IMR-90 (cell line): ENCODE measurements at places on chromosomes 7 and 10.

DNA sequence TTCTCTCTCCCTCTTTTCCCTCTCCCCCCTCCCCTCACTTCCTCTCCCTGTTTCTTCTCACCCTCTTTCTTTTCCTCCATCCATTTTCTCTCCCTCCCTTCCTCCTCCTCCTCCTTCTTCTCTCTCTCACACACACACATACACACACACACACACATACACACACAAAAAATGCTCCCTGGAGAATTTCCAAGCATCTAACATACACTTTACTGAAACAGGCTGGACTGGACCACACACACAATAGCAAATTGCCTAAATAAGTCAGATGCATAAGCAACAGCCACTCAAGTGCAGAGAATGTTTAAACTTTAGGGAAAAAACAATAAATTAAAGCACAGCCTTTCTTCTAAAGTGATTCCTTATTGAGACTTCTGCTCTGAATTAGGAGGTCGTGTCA, 267.7 kb downstream of the FGFR2 start:
- no peak for DNase-seq

DNA sequence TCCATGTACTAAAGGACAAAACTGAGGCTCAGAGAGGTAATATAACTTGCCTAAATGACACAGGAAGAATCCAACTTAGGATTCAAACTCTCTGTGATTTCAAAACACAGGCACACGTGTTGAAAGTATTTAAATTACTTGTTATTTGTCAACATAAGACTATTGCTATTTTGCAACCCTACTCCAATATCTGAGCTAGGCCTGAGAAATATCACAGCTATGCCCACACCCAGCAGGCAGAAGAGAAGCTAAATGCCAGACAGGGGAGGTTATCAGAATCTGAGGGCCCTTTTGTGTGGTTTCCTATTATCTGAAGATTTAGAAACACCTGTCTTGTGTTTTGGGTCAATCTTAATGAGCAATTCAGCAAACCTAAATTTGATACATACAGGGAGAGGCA, 204.3 kb downstream of the ANK3 start:
- DNase-seq: no peak

DNA sequence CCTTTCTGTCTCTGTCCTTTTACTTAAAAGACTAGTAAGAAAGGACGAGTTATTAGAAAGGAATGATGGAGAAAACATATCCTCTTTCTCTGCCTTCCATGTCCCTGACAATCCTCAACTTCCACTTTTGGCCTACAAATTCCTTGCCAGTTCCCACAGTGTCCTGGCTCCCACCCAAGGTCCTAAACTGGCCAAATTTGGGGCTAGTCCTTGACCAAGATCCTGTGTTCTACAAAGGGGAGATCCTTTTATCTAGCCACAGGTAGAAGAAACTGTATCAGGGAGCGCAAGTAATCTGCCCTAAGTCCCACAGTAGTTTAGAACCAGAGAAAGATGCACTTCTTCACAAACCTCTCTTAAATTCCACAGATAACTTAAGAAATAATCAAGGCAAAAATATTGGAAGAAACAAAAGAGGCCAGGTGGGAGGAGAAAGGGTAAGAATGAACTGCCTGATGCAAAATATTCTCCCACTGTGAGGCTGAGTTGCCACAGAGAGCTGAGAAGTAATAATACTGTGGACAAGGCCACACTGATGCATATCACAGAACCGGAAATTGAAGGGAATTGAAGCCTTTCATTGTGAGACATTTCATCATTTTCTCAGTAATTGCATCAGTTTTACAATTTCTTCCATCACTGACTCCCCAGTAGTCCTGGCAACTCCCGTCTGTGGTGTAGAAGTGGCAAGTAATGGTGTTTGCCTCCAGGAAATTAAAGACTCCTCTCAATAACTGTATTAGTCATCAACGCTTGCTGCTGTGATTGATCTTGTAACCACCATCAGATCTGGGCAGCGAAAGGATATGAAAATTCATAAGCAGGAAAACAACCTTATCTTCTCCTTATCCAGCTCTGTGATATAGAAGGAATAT, 47.2 kb downstream of the DNAJC12 start:
- DNase-seq: peak; percentile 29

GRCh38 chr7:6158424-6159096, 113.9 kb downstream of the CYTH3 start:
- no peak for DNase-seq

DNA sequence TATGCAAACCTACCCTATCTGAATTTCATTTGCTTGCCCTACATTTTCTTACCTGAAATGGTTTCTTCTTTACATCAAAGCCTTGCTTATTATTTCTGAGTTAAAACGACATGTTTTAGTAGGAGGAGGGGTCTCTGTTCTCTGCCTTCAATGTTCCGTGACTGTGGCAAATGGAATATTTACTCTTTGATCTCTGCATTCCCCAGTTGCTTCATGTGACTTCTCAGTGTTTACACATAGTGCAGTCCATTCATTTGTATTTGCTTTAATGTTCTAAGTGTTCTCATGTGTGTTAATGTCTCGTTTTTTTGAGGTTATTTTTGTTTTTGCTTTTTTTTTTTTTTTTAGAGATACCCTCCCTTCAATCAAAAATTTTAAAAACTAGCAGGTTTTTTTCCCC, 75.8 kb downstream of the GNAI1 start:
- DNase-seq: peak; percentile 33

- no peak for DNase-seq
Observed at GRCh38 chr10:29851241-29851640, 208.1 kb downstream of the JCAD start.

GRCh38 chr7:128350708-128351295, 7.1 kb upstream of the RBM28 start:
- no peak for DNase-seq

GRCh38 chr7:65992526-65992925, 10.5 kb upstream of the GUSB start:
- no peak for DNase-seq

DNA sequence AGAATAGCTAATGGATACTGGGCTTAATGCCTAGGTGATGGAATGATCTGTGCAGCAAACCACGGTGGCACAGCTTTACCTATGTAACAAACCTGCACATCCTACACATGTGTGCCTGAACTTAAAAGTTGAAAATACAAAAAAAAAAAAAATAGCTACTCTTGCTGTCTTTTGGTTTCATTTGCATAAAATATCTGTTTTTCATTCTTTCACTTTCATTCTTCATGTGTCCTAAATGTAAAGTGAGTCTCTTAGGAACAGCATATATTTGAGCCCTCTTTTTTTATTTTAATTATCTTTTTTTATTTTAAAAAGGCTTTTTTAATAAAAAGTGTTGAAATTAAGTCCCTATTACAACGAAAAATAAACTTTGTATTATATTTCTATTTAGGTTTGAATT, 836.1 kb upstream of the KCND2 start:
- DNase-seq: no peak

DNA sequence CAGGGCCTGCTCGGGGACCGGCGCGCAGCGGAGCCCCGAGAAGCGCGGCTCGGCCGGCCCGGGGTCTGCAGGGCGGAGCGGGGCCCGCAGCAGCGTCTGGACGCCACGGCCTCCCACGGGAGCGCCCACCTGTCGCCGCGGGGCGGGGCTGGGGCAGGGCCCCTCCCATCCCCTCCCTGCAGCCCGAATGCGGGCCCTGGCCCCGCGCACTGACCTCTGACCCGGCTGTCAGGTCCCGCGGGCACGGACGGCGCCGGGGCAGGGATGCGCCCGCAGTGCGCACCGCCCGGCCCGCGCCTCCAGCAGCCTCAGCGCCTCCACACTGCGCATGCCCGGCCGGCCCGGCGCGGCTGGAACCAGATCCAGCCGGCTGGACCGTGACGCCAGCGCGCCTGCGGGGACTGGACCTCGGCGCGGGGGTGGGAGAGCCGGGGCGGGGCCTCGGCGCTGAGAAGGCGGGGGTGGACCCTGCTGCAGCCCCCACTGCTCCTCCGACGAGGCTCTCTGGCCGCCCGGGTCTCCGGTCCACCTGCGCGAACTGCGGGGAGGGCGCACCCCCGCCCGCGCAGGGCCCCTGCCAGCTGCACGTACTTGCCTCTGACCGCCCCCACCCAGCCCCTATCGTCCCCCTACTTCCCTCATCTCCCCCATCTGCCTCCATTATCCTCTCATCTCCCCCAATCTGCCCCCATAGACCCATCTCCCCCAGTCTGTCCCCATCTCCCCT, 16.1 kb upstream of the GPR146 start:
- DNase-seq: peak; percentile 86

DNA sequence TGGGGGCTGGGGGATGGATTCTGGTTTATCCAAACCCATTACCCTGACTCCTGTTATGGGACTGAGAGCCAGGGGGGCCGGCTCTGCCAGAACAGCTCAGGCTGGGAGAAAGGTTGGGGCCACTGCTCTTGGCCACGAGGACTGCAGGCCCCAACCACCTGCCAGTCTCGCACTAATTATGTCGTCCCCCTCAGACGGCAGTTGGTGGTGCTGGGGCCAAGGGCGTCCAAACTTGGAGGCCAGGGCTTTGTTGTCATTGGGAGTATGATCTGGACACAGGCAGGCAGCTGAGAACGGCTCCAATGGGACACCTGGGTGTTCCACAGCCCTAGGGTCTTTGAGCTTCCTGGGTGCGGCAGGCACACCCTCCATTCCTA, 34.7 kb downstream of the DRGX start:
- no peak for DNase-seq

GRCh38 chr10:24287559-24288195, 78.7 kb downstream of the KIAA1217 start:
- DNase-seq: no peak

DNA sequence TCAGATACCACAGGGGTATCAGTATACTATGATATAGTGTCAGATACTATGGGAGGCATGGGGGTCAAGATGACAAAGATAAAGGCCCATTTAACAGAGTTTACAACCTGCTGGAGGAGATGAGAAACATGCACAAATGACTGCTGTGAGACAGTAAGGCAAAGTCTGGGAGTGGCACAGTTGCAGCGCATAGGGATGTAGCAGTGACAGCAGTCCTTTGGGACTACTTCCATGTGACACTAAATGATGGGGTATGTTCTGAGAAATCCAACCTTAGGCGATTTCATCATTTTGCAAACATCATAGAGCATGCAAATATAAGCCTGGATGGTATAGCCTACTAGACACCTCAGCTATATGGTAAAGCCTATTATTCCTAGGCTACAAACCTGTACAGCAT, 56.8 kb downstream of the CDK1 start:
- no peak for DNase-seq

GRCh38 chr10:91613411-91614187, 19.3 kb downstream of the PPP1R3C start:
- peak; percentile 98 for DNase-seq

DNA sequence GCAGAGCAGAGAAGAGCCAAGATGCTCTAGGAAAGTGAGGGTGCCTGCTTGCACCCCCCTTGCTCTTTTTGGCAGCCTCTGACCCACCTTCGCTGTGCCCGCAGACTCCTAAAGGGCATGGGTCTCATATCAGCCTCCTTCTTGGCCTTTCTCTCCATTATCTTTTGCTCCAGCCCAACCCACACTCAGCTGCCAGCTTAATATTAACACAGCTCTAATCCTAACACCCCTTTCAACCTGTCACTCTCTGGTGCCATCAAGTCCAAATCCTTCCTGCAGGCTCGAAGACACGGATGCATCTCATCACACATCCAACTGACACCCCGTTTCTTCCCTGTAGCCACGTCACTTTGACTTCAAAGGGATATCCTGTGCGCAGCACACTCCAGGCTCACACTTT, 171.6 kb upstream of the AUTS2 start:
- DNase-seq: no peak

DNA sequence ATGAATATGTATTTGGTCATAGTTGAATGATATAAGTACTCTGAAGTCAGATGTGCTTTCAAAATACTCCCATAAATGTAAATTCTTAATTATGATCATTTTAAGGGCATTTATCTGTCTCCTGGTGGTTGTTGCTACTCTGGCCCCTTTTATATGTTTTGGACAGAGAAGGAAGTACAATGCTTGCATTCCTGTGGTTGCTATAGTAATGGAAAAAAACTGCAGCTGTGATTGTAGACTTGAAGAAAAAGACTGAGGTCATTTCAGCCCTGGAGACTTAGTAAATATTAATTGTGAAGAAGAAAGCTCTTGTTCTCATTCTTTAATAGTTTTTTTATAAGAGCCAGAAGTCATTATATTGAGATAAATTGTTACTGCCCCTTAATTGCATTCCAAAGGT, 70.2 kb upstream of the FERD3L start:
- DNase-seq: peak; percentile 88

- DNase-seq: no peak
Observed at GRCh38 chr10:17003651-17004286, 125.8 kb downstream of the CUBN start.

DNA sequence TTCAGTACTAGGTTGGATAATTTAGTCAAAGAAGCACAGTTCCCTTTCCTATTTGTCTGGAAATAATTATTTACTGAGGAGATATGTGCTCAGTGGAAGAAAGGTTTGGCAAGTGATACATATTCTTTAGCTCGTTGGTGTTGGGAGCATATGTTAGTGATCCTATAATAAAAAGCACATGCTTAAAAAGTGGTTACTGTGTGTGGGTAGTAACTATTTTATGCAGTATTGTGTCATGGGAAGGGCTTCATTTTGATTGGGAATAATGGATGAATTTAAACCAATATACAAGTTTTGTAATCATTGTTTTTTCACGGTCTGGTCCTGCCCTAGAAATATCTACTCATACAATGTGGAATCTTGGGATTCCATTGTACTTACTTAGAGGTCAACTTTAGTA, 188.7 kb upstream of the PPP1R3A start:
- no peak for DNase-seq

- DNase-seq: no peak
Observed at GRCh38 chr7:97871659-97872024, 566 bp downstream of the ASNS start.

DNA sequence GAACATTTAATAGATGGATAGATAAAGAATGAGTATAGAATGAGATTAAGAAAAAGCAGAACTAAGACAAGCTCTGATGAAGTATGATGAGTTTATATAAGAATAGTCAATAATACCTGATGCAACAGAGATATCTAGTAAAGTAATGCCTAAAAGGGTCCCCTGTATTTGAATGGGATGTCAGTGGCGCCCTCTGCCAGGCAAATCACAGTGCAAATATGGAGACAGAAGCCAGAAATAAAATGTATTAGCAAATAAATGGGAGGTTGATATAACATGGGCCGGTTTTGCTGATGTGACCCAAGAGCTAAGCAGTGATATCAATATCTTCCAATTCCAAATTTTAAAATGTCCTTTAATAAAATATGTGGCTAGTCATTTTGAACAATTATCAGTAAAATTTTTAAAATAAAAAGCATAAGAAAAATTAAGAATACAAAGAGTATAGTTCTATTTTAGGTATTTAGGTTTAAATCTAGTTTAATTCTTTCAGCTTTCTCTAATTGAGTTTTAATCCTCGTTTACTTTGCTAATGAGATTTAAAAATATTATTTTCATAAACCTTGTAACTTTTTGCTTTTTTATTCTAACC, 62.6 kb downstream of the ADK start:
- DNase-seq: peak; percentile 51

DNA sequence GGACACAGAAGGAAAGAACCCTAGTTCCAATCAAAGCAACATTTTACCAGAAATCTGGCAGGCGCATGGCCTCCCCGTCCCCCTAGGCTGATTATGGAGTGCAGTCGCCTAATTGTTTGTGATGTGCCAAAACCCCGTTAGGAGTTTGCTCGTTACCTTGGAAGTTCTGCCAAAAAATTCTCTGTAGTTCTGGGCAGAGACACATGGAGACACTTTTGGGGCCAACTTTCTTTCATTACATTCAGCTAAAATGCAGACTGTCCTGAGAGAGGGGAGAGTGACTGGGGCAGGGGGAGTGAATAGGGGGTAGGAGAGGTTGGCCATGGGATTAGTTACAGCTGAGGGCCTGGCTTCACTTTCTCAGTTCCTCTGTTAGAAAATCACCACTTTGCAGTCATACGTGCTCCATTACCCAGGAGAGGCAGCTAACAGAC, 158.0 kb upstream of the NPVF start:
- DNase-seq: no peak
